Activated T-helper 17 cell treated with anti-CD3 and anti-CD28 coated beads, Interleukin-2, amount 50 U/mL, for 72 hours (primary cell): ENCODE measurements at places on chromosomes 13 and 19.
A peak's percentile ranks its signal among the peaks of the same experiment; 100 is the strongest.

DNA sequence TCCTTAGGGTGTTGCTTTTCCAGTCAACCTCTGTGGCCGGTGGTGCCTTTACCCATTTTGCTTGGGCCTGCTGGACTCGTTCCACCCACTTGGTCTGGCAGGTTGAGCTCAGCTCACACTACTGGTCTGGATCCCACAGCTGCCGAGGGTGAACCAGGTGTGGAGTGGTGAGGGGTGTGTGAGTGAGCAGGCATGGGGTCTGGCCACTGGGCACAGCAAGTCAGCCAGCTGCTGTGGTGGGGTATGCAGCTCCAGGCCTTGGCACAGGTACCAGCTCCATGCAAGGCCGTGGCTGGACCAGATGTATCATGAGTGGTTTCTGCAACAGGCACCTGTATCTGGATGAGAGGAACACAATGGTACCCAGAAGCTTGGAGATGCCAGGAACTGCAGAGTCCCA is 277.6 kb upstream of the KLHL1 start:
- ATAC-seq = no peak

GRCh38 chr19:23002690-23003422 is at the start of gene ZNF728:
Gene ZNF728, minus strand, starts transcription at chr19:23003176. Its CDS starts 146 bp downstream, at chr19:23003030.
- ATAC-seq = no peak

DNA sequence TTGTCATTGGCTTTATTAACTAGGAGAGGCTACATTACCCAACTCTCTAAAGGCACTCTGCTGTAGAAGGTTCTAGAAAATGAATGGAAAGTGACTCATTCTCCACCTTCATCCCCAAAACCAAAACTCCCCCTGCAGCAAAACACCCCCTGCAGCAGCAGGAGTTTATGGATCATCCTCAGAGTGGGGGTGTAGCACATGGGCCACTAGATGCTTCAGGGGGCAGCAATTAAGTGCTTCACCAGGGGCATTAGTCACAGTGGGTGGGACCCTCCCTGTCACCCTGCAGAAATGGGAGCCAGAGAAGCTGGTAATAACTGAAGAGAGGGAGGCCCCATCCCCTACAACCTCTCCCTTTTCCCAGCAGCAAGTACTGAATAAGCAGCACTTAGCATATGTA is 64.5 kb upstream of the MED4 start:
- peak; percentile 12 for ATAC-seq

DNA sequence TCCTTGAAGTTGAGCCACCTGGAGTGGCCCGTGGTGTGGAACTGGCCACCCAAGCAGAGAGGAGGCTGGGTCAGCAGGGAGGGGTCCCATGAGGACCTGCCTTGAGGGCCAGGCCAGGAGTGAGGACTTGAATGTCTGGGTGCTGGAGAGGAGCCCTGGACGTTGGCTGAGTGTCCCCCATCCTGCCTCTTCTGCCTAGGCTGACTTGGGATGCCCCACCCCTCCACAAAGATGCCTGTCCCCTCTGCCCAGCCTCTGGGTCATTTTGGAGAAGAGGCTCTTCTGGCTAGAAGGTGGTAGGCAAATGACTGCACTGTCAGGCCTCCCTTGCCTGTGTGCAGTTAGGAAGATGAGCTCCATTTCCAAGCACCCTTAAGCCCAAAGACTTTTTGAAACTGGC is 1.7 kb downstream of the SSBP4 start:
- no peak for ATAC-seq

DNA sequence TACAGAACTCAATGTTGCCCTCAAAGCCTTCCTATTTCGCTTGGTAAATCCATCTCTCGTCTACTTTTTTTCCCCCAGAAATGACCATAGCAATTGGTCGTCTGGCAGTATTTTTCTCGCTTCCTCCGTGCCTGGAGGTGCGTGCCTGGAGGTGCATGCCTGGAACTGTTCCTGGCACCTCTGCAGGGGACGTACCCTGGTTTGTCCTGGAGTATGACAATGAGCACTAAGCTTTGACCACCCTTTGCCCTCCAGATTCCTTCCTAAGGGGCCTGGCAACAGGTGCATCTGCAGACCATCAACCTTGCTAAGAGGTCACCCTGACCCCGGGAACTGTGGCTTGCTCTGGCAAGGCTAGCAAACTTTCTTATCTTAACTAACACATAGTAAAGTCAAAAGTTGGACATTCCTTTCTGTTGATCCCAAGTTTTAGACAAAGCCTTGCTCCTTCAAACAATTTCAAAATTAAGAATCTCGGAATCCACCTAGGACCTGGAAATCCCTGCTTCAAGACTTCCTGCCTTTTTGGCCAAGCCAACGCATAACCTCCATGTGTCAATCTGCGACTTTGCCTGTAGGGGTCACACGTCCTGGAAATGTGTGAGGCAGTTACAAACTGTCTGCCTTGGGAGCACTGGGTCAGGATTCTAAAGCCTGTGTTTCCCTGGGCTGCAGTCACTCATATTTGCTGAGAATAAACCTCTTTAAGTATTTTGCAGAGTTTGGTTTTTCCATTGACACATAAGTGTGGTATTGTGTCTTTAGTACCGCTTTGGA is 28.8 kb upstream of the TUBGCP3 start:
- ATAC-seq = no peak

DNA sequence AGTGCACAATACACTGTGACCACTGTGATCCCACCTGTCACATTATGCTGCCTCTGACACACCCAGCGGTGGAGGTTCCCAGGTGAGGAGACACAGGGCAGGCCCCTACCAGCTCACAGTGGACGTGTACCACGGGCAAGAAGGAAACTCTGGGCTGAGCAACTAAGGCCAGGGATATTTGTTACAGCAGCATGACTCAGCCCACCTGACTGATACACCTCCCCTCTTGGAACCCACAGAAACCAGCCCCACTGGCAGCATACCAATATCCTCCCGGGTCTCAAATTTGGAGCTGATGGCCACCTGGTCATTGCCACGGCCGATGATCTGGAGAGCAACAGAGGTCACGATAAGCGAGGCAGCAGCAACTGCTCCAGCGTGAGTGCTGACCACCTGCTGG is 14.9 kb downstream of the KLC3 start:
- no peak for ATAC-seq

DNA sequence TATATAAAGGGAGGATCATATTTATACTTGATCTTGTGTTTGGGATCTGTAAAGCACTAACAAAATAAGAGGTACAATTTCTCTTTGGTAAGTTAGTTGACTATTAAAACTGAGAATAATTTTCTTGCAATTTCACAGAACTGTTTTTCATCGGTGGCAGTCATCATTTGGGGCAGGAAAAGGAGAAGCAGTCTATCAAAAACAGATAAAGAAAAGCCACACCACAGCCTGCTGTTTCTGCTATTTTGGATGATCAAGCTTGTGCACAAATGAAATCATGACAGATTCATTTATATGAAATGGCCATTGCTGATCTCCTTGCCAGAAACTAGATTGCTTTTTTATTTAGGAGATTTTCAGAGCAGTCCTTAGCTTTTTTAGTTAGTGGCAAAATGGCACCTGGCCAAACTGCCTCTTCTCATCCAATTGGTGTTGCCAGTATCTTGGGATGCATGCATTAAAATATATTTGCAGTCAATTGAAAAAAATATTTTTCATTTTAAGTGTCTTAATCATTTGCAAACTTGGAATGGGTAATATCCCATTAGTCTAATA is 326.0 kb downstream of the HS6ST3 start:
- ATAC-seq = no peak

- no peak for ATAC-seq
These were observed 35.1 kb downstream of the ESD start for GRCh38 chr13:46761866-46762265.

- peak; percentile 97 for ATAC-seq
These were observed 14.3 kb downstream of the ERICH4 start for GRCh38 chr19:41457241-41457640.

DNA sequence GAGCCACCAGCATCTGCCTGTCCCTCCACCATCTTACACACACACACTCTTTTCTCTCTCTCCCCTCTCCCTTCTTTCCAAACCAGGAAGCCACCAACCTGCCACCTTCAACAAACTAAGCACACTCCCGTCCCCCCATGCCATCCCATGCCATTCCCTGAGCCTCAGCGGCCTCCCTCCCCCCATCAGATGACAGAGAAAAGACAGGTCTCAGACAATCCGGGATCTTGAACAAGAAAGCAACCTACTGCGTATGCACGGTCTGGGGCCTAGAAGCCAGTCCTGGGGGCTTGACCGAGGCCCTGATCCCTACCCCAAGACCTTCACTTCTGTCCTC is 19.4 kb downstream of the AKT2 start:
- no peak for ATAC-seq

DNA sequence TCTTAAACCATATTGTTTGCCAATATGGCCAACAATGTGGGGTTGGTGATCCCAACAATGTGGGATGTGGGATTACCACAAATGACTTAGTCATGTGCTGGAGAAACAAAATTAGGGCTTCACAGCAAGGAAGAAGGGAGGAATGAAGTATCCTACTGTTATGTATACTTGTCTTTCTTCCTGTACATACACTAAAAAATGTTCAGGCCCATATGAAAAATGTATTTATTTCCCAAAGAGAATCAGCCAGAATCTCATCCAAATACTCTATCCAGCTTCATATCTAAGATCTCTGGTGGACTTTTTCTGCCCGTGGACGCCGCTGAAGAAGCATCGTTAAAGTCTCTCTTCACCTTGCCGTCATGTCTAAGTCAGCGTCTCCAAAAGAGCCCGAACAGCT is at the start of gene HNRNPA1L2:
Gene HNRNPA1L2, plus strand, starts transcription at position 301 of the 400 bp plus-strand sequence. Its CDS starts 62 bp downstream, at position 363.
- ATAC-seq = no peak

- no peak for ATAC-seq
These were observed 7.5 kb downstream of the CCDC61 start for GRCh38 chr19:46002678-46003275.

DNA sequence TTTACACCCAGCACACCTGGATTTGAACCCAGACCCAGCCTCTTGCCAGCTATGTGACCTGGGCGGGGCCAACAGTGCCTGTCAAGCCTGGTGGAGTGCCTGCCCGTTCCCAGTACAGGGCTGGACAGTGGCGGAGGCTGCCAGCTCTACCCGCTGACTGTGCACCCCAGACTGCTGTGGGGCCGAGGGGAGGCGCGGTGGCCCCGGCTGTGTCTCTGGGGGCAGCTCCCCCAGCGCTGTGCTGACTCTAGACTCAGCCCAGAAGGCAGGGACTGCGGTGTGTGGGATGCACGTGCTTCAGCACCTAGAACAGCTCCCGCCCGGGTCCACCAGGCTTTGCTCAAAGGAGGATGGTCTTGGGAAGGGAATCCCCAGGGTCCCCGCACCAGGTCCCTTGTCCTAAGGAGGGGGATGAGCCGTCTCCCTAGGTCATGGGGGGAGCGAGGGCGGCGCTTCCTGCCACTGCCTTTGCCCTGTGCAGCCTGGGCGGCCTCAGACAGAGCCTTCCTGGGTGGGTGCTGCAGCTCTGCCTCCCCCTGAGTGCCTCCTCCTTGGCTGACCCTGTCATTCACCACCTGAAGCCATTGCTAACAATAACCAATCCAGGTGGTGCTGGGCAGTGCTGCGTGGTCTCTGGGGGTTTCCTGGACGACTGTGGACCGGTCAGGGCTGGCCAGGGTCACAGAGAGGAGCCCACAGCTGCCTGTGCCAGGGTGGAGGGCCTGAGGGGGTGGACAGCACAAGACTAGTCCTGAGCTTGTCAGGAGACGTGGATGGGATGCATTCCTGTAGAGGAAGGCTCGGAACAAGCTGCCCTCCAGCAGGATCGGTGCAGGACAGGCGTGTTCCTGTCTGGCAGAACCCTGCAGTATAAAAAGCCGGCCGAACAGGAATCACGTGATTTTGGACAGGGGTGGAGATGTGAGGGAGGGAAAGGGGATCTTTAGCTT is 18.6 kb downstream of the TMEM255B start:
- no peak for ATAC-seq

GRCh38 chr19:34734537-34735103 is 577 bp downstream of the ZNF181 start:
- ATAC-seq = no peak

DNA sequence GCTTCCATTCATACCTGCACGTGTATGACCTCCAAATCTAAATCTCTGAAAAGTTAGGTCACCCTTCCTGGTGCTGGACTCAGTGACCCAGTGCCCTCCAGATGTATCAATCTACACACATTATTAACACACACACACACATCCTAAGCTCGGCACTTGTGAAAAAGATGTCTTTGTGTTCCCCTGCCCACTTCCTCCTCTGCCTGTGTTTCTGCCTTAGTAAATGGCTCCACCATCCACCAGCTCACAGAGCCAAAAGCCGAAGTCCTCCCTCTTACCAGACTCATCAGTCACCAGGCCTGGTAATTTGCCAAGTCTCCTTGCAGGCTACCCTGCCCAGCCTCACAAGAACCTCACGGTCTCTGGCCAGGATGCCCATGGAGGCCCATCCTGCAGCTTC is 131.5 kb downstream of the SHISA2 start:
- ATAC-seq = no peak

- no peak for ATAC-seq
These were observed 290.7 kb upstream of the MIR17HG start for GRCh38 chr13:91056746-91057145.

GRCh38 chr19:2578391-2578890 is 102.5 kb downstream of the GADD45B start:
- no peak for ATAC-seq

GRCh38 chr19:33809960-33810359 is 13.3 kb downstream of the KCTD15 start:
- no peak for ATAC-seq

- no peak for ATAC-seq
These were observed 5.3 kb upstream of the CCNP start for GRCh38 chr19:40231544-40232424.

DNA sequence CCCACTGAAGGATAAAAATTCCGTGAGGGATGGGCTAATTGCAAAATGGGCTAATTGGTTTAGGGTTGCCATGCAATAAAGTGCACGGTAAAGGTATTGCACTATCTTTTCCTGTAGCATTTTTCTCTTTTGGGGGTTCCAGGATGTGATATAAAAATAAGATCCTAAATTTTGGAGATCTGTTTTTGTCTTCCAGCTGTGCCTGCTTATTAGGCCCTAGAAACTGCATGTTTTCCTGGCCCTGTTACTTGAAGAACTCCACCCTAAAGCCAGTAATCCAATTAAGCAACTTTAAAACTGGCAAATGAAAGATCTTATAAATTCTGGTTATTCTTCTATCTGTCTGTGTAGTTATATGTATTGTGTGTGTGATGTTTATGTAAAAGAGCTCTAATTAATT is 2489.6 kb downstream of the PCDH9 start:
- ATAC-seq = no peak

GRCh38 chr19:45352471-45352870 is 11.9 kb downstream of the KLC3 start:
- ATAC-seq = no peak

DNA sequence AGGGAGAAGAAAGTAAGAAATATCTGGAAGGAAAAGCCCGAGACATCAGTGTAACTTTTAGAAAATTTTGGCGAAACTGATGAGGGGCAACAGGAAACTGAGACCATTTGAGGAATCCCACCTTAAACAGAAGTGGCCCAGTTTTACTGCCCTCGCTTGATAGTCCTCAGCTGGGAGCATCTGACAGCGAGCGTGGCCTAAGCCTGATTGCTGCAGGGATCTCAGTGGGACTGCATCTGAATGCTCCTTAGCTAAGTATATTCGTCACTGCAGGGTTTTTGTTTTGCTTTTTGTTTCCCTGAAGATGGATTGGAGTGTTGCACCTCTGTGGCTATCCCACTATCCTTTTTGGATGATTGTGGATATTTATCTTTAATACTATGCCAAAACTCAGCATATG is 262.7 kb upstream of the KLHL1 start:
- ATAC-seq = no peak

GRCh38 chr13:79522583-79522982 is 41.6 kb downstream of the NDFIP2 start:
- ATAC-seq = peak; percentile 96

- no peak for ATAC-seq
These were observed 4.9 kb downstream of the CALM3 start for GRCh38 chr19:46606019-46606418.

- peak; percentile 65 for ATAC-seq
These were observed 88.8 kb downstream of the ENOX1 start for GRCh38 chr13:43698009-43698408.

GRCh38 chr13:46134961-46135522 is 30.2 kb upstream of the CPB2 start:
- no peak for ATAC-seq
